Stimulated activated CD4-positive, alpha-beta T cell treated with anti-CD3 and anti-CD28 coated beads, Interleukin-12 subunit alpha, Interleukin-12 subunit beta, amount 100 ng/mL, for 24 hours (primary cell): ENCODE measurements at places on chromosomes 6 and 20.

DNA sequence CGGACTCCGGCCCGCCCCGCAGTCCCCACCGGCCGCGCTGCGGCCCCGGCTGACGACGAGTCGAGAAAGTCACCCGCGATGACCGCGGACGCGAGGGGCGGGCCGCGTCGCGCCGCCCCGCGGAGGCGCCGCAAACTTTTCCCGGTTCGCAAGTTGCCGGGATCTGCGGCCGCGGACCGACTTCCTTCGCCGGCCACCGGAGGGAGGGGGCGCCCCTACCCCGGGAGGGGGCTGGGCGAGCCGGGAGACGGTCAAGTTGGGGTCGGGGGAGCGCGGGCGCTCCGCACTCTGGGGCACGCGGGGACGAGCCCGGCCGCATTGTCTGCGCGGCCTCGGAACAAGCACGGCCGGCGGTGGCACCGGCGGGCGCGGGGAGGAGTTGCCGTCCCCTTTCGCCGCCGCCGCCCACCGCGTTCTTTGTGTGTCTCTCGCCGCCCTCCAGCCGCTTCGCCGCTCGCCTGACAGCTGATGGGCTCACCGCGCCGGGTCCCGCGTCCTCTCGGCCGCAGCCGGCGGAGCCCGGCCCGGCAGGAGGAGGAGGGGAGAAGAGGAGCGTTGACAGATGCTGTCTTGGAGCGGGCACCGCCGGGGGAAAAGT is 131.6 kb downstream of the OGFRL1 start:
- no peak for DNase-seq

DNA sequence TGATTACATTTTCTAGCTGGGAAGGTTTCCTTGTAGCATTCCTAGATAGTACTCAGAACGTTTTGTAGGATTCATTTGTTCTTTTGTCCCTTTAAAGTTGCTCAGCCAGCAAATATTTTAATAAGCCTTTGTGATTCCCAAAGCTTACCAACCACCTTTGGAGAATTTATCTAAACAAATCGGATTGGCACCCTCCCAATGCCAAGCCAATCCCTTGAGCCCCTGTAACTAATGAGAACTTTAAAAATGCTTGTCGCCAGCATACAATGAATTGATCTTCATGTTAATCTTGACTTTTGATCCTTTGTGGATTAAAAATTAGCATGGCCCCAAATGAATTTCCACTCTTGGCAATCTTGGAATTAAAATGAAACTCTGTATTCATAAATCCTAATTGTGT is 559.5 kb downstream of the UTRN start:
- no peak for DNase-seq

DNA sequence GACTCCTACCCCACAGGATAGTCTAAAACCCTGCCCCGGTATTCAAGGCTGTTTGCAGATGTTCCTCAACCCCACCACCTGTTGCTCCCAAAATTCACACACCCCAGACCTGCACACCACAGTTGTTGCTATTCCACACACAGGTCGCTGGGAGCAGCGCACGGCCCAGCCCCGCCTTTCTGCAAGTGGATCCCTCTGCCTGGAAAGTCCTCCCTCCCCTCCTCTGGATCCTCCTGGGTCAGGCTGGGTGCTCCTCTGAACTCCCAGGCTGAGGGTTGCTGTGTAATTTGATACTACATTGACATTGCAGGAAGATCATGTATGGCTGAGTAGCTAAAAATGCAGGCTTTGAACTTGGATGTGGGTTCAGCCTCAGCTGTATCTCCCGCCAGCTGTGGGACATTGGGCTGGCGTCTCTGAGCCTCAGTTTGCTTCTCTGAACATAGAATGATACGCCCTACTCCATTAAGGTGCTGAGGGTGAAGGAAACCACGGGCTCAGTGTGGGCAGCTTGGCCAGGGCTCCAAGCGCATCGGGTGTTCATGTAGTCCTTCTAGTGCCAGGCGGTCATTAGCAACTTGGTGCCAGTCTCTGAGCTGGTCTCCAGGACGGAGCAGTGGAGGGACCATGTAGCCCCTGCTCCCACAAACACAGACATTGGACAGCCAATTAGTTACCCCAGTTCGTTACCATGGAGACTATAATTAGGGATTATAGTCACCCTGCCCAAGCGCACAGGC is 13.9 kb upstream of the CCN5 start:
- DNase-seq, result no peak

DNA sequence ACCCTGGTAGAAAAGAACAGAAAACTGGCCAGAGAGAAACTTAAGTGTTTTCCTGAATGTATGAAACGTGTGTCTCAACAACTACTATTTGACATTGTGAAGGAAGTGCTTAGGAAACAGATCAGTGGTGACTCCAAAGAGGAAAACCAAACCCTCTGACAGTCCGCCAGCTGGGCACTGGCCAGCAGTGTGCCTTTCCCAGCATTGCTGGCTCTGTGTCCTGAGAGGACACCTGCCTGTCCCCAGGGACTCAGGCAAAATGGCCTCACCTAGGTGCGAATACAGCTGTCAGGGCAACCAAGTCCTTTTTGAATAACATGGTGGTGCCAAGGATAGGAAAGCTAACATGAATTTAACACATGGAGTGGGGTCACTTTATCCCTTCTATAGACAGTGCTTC is 72.5 kb downstream of the NDUFAF5 start:
- DNase-seq, result no peak

- DNase-seq, result no peak
These were observed 124.0 kb upstream of the MAFB start for GRCh38 chr20:40813029-40813431.

DNA sequence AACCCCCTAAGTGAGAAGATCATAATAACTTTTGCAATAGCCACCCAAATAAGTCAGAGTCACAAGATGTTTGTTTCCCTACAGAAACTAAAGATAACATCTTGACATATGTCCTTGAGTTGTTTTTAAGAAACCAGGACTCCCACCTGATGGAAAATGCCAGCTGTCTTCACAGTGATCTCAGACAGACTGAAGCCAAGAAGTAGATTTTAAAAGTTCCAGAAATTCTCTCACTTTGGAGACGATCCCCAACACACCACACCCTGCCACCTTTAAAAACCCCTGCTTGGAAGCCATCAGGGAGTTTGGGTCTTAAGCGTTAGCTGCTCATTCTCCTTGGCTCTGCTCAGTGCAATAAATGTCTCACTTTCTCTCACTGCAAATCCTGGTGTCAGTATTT is 63.0 kb downstream of the GPR6 start:
- DNase-seq, result no peak

GRCh38 chr20:8153281-8153908 is 21.3 kb downstream of the PLCB1 start:
- DNase-seq, result no peak

GRCh38 chr6:152204591-152204990 is 397.1 kb downstream of the ESR1 start:
- no peak for DNase-seq
